Stimulated activated CD4-positive, alpha-beta T cell treated with anti-CD3 and anti-CD28 coated beads, Interleukin-1b, Interleukin-23, amount 100 ng/mL, for 1 hour (primary cell): ENCODE measurements at places on chromosomes 3 and 15.

GRCh38 chr3:101518421-101518871 lies 5.4 kb upstream of the SENP7 start:
- no peak for DNase-seq

DNA sequence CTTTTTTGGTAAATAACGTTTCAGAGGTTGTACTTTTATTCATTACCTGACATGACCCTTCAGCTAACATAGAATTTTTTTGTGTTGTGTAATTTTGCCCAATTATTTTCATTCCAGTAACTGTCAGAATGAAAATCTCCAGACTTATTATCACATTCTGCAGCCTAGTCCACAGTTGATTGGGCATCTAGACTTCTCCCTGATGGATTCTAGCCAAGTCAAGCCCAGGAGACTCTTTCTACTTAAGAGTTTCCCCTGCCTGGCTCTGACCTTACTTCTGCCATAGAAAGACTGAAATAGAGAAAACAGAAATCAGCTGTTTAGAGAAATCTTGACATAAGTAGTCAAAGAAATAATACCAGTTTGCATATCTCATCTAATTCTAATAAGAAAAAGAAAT lies 82.9 kb upstream of the CDAN1 start:
- DNase-seq: no peak

DNA sequence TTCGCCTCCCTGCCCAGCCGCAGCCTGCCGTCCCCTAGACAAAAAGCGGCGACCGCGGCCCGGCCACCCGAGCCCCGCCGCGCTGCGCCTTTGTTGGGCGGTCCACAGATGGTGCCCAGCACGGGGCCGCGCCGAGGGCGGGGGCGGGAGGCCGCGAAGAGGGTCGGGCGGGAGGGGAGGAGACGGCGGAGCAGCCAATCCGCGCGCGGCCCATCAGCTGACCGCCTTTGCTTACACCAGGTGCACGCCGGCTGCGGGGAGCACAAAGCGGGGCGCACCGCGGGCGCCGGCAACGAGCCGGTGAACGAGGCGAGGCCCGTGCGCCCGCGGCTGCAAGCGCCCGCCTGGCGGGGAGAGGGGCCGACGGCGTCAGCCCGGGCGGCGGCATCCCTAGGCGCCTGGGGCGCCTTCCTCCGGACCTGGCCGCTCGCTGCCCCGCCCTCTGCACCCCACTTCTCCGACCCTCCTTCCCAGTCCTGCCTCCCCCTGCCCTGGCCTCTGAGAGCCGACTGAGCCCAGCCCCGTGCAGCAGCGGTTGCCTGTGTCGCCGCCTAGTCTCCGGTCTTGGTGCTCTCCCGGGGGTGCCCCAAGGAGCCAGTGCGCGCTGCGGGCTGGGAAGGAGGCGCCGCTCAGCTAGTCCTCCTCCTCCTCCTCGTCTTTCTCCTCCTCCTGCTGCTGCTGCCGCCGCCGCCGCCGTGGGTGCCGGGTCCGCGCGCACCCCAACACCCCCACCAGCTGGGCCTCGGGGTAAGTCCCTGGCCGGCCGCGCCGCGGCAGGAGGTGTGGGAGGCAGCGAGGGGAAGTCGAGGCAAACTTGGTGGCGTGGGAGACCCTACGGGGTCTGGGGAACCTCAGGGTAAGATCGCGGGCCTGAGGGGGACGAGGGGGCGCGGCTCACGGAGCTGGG lies at the start of gene LRRN1:
Gene LRRN1, plus strand, starts transcription at position 259 of the 907 bp plus-strand sequence. CDS start 45,211 bp downstream, outside the sequence.
- no peak for DNase-seq

GRCh38 chr3:183653209-183654064 lies 18.0 kb downstream of the KLHL24 start:
- DNase-seq: no peak

DNA sequence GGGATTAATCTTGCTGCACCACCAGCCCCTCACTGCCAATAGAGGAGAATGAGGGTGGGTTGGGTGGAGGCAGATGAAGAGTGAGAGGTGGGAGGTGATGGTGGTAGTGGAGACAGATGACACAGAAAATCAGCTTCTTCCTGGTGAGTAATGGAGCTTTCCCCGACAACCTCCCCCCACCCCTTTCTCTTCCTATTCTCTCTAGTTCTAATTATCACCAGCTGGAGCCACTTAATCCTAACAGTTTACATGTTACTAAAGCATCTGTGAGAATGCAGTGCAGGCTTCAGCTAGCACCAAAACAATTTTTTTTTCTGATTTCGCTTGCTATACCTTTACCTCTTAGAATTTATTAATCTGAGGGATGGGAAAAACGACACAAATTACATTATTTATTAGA lies 116.1 kb upstream of the DNAJC19 start:
- DNase-seq: no peak

DNA sequence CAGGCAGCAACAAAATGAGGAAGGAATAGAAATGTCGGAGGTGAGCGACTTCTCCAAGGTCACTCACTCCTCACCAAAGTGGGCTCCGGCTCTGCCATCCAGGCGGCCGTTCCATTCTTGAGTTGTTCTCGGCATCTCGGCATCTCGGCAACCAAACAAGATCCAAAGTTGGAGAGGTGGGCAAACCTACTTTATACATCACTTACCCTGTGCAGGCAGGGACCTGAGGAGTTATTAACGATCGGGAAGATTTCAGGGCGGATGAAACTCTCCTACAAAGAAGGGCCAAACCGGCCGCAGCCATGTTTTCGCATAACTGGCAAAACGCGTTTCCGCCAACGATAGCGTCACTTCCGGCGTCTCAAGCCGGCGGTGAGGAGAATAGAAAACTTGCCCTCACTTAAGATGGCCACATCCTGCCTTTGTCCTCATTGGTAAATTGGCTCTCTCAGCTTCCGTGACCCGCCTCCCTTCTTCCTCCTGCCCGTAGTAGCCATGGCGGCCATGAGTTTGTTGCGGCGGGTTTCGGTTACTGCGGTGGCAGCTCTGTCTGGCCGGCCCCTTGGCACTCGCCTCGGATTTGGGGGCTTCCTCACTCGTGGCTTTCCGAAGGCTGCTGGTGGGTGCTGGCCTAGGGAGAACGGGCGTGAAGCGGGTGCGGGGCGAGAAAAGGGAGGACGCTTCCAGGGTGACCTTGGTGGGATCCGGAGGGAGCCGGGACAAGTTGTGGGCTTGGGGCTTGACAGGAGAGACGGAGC lies at the start of the genes MRPL47 and NDUFB5:
Gene MRPL47, minus strand, starts transcription at position 318 of the 758 bp plus-strand sequence. Its CDS starts 14 bp downstream, at position 304.
Gene NDUFB5, plus strand, starts transcription at position 474 of the 758 bp plus-strand sequence. Its CDS starts 22 bp downstream, at position 496.
- peak; percentile 73 for DNase-seq
